A549 treated with CORT108297 at 1 μM for 4 hours (cell line): ENCODE measurements at places on chromosomes 4 and X. TPM values are rescaled to one million over a fixed set of nuclear protein-coding genes. Genes with fewer than 3 reads are reported as not detected.

Gene CTAG1B
- not detected in 5 replicates for total RNA-seq

Gene GABRG1
- total RNA-seq, result not detected in 5 replicates

Gene RP2
- total RNA-seq, result 8.7 to 14.6 TPM (median 10.4 TPM) in 5 replicates

Gene PUDP
- total RNA-seq, result 24.5 to 28.0 TPM (median 24.6 TPM) in 5 replicates

Gene SYN1
- 0.15 to 0.35 TPM (median 0.15 TPM) in 5 replicates for total RNA-seq

Gene ERAS
- 0.09 to 0.18 TPM (median 0.12 TPM) in 4 of 5 replicates, not detected in the other for total RNA-seq

Gene TMSB15A
- 0.40 to 1.4 TPM (median 0.73 TPM) in 5 replicates for total RNA-seq

Gene GLRA3
- total RNA-seq, result not detected in 5 replicates

Gene DCLK2
- 9.0 to 11.1 TPM (median 9.3 TPM) in 5 replicates for total RNA-seq

Gene SPIN2A
- total RNA-seq, result 0.12 to 0.21 TPM (median 0.13 TPM) in 5 replicates
